NCI-H345 (cell line): ENCODE measurements at places on chromosomes 2 and 18.

DNA sequence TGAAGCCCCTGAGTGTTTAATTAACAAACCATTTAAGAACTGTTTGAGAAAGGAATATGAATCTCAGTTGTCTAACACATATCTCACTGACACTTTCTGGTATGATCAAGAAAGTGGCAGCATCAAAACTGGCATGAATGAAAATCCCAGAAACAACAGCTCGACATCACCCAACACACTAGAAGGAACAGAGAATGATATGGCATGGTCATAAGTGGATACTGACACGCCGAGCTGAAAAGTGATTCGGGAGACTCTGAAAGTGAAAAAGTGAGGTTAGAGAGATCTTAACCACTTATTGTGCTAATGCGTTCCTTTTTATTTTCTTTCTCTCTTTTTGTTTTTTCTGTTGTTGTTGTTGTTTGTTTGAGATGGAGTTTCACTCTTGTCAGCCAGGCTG is 37.9 kb downstream of the MRPL35 start:
- no peak for DNase-seq

GRCh38 chr18:11047156-11047555 is 102.2 kb downstream of the PIEZO2 start:
- DNase-seq = no peak

DNA sequence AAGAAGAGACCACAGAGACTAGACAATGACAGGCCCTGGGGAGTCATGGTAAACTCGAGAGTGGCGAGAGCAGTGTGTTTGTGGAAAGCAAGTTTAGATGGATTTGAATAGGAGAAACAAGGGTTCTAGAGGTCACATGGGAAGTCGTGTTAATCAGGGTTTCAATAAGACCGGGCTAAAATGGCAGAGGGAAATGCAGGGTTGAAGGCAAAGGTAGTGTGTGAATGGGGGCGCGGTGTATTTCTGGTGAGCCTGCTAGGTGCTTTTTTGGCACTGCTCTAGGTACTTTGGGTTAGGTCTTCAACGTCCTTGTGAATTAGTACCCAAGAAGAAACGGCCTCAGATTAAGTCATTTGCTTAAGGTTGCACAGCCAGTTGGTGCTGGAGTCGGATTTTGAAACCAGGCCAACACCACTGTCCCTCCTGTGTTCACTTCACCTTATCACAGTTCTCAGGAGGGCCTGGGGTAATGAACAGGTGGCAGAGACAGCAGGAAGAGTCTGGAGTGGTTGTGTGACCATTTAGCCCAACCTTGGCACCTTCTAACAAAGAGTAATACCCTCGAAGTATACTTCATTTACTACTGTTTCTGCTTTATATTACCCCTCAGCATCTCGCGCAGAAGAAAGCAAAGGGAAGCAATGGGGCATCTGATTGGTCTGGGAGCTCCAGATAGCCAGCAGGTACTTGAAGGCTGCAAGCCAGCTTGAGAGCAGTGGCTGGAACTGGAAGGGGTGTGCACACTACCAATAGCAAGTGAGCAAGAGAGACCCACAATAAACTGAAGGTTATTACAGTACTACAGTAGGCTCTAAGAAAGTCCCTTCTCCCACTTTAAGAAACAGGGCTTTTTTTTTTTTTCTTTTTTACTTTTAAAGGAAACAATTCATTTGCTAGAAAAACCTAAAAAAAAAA is 33.4 kb upstream of the GAREM2 start:
- DNase-seq = peak; percentile 21

DNA sequence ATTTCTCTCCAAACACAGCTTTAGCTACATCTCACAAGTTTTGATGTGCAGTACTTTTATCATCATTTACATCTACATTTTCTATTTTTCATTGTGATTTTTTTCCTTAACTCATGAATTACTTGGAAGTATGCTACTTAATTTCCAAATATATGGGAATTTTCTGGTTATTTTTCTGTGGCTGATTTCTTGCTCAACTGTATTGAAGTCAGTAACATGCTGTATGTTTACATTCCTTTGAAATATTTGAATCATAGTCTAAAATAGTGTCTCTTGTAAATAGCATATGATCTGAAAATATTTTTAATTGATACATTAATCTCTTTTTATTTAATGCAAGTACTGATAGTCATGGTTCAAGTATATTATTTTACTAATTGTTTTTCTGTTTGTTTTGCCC is 26.0 kb upstream of the GALNT5 start:
- no peak for DNase-seq

DNA sequence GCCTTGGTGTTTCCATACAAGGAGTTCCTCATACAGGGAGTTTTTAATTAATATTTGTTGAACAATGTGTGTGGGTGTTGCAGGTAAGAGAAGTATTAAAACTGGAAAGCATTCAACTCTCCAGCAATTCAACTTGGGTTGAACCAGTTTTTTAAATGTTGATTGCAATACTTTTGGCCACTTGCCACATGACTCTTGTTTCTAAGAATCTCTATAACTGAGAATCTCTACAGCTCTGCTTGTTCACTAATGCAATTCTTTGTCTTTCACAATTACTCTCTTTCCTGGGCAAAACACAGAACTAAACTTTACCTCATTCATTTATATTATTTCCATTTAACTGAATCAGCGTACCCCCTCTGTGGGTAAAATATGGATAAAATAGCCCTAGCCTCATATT is 429.4 kb downstream of the ARHGAP15 start:
- DNase-seq = peak; percentile 11

GRCh38 chr18:37270038-37270665 is 295.4 kb downstream of the CELF4 start:
- no peak for DNase-seq

- DNase-seq = no peak
Observed at GRCh38 chr2:174959787-174960186, 45.4 kb downstream of the CHN1 start.

DNA sequence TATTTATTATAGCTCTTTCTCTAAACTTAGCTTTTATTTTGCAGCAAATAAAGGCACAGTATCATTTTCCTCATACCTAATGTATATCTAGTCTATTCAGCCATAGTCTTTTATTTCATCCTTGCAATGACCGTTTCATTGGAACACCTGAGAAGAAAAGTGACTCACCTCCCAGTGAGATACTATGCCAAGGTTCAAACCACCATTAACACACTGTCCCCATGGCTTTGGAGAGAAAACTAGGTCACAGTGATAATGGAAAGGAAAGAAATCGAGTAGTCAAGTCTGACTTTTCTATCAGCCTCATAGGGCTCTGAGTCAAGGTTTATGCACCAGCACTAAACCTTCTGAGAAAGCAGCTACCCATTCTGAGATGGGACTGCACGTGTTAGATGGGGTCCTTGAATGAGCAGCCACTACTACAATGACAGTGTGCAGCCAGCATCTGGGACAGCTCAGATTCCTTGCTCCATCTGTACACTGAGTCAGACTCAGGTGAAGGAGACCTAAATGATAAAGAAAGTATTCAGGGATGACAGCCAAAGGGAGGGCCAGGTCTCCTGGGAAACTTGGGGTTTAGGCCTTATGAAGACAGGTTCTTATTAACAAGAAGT is 971.1 kb upstream of the ACVR2A start:
- no peak for DNase-seq

GRCh38 chr18:54358495-54359040 is 862 bp downstream of the C18orf54 start:
- DNase-seq = no peak

DNA sequence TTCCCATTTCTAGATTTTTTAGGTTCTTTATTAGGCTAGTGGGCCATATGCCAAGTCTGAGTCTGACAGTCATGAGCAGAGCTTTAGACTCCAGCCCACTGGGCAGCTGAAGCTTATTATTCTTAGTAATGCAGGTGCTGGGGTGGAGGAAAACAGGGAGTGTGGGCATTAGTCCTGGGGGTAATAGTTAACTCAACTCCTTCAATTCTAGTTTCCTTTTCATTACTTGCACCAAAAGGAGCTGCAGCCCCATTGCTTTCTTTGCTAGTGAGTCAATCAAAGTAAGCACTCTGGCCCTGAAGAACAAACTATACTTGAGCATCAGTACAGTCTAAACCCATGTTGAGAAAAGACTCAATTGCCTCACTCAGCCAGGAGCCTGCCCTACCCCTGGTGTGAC is 35.5 kb downstream of the ICOS start:
- no peak for DNase-seq

GRCh38 chr2:152466980-152467676 is 132.2 kb downstream of the FMNL2 start:
- DNase-seq = no peak

DNA sequence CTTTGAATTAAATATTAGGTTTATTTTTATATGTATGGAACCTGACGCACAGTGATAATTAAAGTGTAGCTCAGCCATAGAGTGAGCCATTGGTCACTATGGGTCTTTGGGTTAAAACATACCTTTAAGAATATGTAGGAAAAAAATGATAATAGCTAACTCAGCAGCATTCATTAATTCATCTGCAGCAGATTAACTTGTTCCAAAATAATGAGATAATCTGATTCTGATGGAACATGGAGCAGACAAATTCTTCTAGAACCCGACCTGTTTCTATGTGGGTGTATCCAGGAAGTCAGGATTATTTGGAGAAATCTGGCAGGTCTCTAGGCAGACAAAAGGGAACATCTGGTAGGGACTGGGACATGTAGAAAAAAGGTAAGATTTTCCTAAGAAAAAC is at the start of gene XIRP2:
TSS of gene XIRP2 (plus strand) at position 301 of the 400 bp plus-strand sequence. CDS start 15,003 bp downstream, outside the sequence.
- no peak for DNase-seq

- DNase-seq = no peak
Observed at GRCh38 chr2:12155303-12156051, 409.0 kb downstream of the LPIN1 start.

- no peak for DNase-seq
Observed at GRCh38 chr2:18614041-18614440, 24.7 kb upstream of the NT5C1B start.

DNA sequence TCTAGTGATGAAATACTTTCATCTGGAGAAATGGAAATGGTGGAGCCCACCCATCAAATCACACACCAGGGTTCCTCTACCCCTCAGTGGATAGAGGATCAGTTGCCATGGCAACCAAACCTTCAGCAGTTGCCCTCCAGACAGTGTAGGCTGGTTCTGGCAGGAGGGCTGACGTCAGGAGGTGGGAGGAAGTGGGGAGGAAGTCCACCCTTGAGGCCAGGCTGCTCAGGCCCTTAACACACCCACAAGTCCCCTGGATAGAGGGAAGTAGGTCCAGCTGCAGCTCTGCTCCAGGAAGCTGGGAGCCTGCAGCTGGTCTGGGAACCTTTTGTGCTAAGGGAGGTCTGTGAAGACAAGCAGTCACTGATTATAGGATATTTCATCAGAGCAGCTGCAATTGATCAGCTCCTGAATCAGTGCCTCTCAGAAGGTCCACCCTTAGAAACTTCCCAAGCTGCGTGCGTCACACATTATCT is 186.6 kb downstream of the MTX2 start:
- no peak for DNase-seq

DNA sequence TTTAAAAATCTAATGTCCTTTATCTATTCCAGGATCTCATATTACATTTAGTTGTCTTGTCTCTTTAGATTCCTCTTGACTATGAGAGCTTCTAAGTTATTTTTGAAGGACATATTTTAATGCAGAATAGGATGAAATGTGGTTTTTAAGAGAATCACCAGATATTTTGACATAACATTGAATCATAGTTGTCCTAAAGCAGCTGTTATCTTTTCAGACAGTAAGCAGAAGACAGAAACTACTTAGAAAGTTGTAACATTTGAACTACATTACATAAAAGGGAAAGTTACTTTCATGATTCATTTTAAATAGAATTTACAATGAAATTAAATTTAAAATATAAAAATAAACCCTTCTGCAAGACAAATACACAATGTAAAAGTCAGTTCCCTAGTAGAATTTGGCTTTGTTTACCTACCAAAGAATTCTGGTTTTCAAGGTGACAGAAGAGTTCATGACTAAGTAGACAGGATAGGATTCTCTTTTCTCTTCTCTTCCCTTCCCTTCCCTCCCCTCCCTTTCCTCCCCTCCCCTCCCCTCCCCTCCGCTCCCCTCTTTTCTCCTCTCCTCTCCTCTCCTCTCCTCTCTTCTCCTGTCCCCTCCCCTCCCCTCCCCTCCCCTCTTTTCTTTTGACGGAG is 186.0 kb downstream of the DIS3L2 start:
- no peak for DNase-seq

DNA sequence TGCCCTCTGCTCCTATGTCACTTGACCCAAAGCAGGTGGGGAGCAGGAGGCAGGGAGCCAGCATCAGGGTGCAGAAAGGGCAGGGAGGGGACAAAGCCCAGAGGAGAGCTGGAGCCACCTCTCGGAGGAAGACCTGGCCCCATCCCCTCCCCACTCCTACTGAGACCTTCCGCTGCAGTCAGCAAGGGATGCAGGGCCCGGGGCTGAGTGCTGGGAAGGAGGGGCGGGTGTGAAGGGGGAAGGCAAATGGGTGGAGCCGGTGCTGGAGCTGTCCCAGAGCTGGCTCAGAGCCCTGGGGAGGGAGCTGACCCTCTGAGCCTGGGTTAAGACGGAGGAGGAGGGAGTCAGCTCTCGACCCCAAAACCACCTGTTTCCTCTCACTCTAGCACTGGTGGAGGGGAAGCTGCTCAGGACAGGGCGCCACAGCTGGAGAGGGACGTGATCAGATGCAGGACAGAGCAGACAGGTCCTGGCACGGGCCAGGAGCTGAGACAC is 33.8 kb downstream of the HS1BP3 start:
- no peak for DNase-seq

- no peak for DNase-seq
Observed at GRCh38 chr2:239298116-239298804, 102.6 kb downstream of the HDAC4 start.

DNA sequence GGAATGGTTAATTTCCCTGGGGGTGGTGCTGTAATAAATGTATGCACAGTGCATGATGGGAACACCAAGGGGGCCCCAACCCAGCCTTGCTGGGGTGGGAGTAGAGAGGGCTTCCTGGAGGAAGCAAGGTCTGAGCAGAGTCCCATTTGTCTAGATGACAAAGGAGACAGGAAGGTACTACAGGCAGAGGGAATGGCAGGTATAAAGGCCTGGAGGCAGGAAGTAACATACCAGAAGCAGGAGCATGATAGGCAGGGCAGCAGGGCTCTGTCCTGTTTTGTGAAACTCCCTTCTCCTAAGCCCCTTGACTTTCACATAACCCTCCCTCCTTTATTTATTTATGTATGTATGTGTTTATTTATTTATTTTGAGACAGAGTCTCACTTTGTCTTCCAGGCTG is 3.9 kb downstream of the GMPPA start:
- DNase-seq = no peak

DNA sequence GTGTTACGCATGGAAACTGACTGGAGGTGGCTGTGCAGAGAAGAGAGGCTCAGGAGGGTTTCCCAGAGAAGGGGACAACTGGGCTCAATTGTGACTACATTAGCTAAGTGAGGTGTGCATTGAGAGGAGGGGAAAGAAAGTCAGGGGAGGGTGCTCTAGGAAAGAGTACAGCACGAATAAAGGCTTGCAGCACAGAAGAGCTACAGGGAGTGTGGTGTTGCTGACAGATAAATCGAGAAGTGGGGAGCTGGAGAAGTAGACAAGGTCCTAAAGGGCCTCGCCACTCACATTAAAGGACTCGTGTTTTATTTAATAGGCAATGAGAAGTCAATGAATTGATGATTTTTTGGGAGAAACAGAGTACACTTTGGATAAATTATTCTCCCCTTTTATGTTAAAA is 65.7 kb upstream of the CTAGE1 start:
- DNase-seq = no peak

GRCh38 chr2:136164280-136164776 is 46.4 kb upstream of the CXCR4 start:
- no peak for DNase-seq

GRCh38 chr2:164146441-164146840 is 410.6 kb upstream of the FIGN start:
- DNase-seq = no peak

GRCh38 chr2:217661378-217661777 is 341.4 kb downstream of the TNS1 start:
- DNase-seq = no peak

GRCh38 chr18:8967573-8967972 is 134.9 kb upstream of the NDUFV2 start:
- no peak for DNase-seq

- DNase-seq = peak; percentile 56
Observed at GRCh38 chr18:6598657-6599056, 130.9 kb upstream of the ARHGAP28 start.
